ENCODE measurements at places on chromosomes 1 and 21. TPM values are rescaled to one million over a fixed set of nuclear protein-coding genes. Genes with fewer than 3 reads are reported as not detected.

Gene SORT1
- total RNA-seq = 18.2 TPM

Gene RNF186
- not detected for total RNA-seq

Gene CORT
- not detected for total RNA-seq

Gene PPIE
- 28.6 TPM for total RNA-seq

Gene HNRNPR
- 72.9 TPM for total RNA-seq

Gene HSPA6
- total RNA-seq = 0.88 TPM

Gene MTMR11
- total RNA-seq = 2.6 TPM

Gene C8A
- not detected for total RNA-seq

Gene MAGOH
- 27.1 TPM for total RNA-seq

Gene FCRL2
- total RNA-seq = not detected

Gene NTRK1
- total RNA-seq = not detected

Gene RGS13
- not detected for total RNA-seq

Gene HMCN1
- total RNA-seq = 5.5 TPM

Gene SELE
- not detected for total RNA-seq

Gene SIK1
- total RNA-seq = 1.7 TPM

Gene TXLNA
- 85.6 TPM for total RNA-seq

Gene FCRL5
- not detected for total RNA-seq

Gene LYPD8
- not detected for total RNA-seq

Gene SNIP1
- 8.3 TPM for total RNA-seq

Gene FCAMR
- not detected for total RNA-seq
